ENCODE measurements at places on chromosomes 3 and 15.

GRCh38 chr3:56857178-56857577 is 55.4 kb upstream of the ARHGEF3 start:
- DNase-seq, result no peak

- no peak for DNase-seq
These were observed 668 bp downstream of the THRB start for GRCh38 chr3:24493746-24494617.

GRCh38 chr3:61990327-61991027 is 382.9 kb downstream of the FEZF2 start:
- DNase-seq, result no peak

GRCh38 chr3:1381647-1382036 is 288.8 kb downstream of the CNTN6 start:
- no peak for DNase-seq

- no peak for DNase-seq
These were observed 121.1 kb downstream of the PDCD6IP start for GRCh38 chr3:33919312-33920120.

- DNase-seq, result no peak
These were observed 24.9 kb upstream of the GABRA5 start for GRCh38 chr15:26841941-26842340.

DNA sequence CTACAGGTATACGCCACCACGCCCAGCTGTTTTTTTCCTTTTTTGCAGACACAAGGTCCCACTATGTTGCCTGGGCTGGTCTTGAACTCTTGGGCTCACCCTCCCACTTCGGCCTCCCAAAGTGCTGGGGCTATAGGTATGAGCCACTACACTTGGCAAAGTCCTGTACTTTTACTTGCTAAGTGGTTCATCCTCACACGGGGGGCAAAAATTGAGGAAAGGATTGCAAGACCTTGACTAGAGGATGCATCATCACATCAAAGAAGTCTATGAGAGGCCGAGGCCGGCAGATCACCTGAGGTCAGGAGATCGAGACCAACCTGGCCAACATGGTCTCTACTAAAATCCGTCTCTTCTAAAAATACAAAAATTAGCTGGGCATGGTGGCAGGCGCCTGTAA is 116.5 kb upstream of the FAM174B start:
- no peak for DNase-seq

GRCh38 chr3:133248389-133248788 is 151.5 kb upstream of the BFSP2 start:
- no peak for DNase-seq

DNA sequence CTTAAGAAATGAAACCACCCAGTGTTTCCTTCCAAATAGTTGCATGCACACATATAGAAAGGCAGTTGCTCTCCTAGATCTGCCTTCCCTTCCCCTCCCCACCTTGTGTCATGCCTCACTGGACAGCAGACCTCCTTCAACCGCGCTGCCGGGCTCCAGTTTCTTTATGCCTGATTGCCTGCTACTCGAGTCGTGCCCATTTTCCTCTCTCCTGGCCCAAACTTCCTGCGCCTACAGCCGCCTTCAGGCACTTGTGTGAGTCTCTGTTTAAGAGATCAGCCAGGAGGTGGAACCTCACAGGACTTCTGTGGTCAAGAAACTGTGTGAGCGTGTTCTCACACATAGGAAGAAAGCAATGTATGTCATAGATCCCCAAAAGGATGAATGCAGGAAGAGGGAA is 8.8 kb upstream of the FAM107A start:
- no peak for DNase-seq

DNA sequence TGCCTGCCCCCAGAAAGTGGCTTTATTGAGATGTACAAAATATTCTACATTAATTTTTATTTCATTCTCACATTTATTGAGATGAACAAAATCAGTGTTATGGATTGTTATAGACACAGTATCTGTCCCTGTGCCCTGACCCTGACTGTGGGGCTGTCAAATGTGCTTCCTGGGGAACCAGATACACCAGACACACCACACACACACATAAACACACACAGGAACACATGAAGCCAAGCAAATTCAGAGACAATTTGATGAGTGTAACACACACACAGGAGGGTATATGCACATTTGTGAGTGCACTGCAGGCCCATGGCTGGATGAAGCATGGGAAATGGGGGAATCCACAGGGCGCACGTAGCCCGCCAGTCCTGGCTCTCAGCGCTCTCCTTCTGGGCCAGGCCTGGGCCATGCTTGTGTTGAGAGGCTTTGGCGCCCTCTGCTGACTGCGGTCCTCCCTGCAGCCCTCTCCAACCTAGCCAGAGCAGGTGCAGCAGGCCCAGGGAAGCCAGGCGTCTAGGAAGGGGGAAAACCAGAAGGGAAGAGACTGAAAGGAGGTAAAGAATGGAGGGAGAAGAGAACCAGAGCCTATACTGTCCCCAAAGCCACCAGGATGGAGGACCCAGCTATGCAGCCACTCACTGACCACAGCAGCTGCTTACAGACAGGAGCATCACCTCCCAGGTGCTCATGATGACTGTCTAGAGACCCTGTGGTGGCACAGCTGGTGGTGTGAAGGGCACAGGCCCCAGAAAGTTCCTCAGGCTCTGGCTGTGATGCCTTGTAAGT is 18.0 kb upstream of the LOXL1 start:
- DNase-seq, result peak; percentile 62

GRCh38 chr15:72535911-72536310 is 61.8 kb downstream of the ARIH1 start:
- no peak for DNase-seq

DNA sequence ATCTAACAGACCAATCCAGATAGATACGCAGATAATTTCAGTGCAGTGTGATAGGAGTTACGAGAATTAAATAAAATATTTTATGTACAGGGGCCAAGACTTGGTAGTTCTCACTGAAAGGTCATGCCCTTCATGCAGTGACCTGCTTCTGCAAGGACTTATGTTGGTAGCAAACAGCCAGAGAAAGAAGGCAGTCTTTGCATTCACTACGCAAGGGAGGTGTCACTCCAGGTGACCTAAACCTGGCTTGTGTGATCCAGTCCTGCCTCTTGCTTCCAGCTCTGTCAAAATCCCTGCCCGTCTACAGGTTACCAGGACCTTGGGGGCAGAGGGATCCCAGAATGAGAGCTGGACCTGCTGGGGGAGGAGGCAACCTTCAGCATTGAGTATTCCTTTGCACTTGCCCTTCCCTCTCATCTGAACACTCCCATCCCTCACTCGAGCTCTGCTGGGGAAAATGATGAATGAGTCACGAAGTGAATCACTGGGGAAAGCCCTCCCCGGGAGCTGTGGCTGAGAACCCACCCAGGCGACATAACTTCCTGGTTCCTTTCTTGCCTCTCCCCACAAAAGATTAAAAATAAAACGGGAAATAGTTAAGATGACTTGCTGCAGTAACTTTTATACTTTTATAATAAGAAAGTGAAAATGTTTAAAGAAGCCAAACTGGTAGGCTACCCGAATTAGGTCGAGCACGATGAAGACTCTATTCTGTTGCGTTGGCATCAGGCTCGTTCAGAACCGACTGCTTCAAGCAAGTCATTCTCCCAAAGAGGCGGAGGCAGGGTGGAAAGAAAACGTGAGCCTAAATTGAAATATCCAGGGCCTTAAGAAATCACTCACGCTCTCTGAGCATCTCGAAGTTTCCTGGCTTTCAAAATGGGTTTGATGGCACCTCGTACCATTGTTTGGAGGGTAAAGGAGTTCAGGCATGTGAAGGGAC is 216.1 kb downstream of the SLCO3A1 start:
- DNase-seq, result peak; percentile 45

- no peak for DNase-seq
These were observed 26.2 kb downstream of the ATOSA start for GRCh38 chr15:52652984-52653383.

GRCh38 chr3:133643611-133644010 is 18.1 kb downstream of the TOPBP1 start:
- no peak for DNase-seq

DNA sequence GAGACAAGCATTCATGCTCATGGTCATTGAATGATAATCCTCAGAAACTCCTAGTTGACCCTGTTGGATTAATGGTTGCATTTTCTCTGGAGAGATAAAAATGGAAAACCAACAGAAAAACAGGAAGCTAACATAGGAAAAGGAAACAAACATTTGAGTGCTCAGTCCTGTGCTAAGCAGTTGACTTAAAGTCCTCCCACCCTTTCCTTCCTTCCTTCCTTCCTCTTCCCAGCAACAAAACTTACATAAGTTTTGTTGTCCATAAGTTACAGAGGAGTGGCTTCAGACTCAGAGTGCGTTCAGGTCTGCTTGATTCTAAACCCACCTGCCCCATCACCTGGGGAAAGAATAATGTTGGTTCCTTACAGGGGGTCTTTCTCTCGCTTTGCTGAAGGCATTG is 163.8 kb upstream of the RGMA start:
- no peak for DNase-seq

DNA sequence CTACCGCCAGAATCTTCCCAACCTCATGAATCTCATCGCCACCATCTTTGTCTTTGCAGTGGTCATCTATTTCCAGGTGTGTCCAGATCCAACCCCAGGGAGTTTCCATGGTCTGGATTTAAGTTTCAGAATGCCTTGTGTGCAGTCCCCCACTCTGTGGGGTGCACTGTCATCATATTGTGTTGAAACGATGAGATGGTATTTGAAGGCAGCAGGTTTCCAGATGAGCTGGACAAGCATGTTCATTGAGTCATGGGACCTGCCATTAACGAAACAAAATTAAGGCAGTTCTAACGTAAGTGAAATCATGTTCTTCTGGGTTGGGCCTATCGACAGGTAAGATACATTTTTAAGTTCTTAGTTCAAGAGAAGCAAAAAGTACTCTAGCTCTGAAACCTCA is 12.7 kb downstream of the SEC61A1 start:
- DNase-seq, result no peak

- no peak for DNase-seq
These were observed 7.7 kb downstream of the SLC6A6 start for GRCh38 chr3:14410106-14410502.

- no peak for DNase-seq
These were observed 13.3 kb downstream of the RARB start for GRCh38 chr3:25441234-25441856.

DNA sequence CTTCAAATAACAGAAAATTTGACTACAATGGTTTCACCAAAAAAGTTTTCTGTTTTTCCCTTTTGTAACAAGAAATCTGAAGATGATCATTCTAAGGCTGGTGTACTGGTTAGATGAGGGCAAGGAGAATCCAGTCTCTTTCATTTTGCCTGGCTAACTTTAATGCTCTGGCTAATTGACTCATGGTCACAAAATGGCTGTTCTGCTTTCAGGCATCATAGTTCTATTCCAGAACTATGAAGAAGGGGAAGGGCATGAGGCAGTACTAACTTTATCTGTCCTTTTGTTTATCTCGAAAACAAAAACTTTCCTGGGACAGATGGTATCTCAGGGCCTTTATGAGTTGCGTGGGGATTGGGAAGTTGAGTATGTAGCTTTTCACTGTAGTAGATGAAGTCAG is 50.4 kb downstream of the SLC25A26 start:
- DNase-seq, result no peak

GRCh38 chr15:28100516-28101195 is 1.5 kb upstream of the OCA2 start:
- DNase-seq, result no peak

DNA sequence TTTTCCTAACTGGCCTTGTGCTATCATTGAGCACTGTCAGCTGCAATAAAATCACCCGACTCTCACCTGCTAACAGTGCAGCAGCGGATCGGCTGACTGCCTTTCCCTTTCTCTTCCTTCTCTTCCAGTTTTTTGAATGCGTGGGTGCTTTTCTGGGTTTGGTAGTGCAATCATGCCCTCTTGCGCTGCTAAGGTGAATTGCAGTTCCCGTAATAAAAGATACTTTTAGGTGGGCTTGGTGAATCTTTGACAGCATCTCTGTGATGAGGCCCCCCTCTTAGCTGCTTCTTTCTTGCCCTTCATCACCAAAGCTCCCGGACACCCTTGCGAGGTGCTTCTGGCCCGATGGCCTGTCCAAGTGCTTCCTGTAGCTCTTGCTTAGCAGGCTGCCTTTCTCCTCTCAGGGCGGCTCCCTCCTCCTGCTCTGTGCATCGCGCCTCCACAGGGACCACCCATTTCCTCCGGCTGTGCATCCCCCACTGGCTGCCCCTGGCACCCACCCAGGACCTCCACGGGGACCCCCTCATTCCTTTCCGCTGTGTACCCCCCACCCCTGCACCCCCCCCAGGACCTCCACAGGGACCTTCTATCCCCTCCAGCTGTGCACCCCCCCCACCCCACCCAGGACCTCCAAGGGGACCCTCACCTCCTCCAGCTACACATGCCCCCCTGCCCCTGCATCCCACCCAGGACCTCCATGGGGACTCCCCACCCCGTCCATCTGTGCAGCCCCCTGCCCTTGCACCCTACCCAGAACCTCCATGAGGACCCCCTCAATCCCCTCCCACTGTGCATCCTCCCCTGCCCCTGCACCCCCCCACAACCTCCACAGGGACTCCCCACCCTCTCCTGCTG is 50.8 kb upstream of the RPL32 start:
- no peak for DNase-seq

DNA sequence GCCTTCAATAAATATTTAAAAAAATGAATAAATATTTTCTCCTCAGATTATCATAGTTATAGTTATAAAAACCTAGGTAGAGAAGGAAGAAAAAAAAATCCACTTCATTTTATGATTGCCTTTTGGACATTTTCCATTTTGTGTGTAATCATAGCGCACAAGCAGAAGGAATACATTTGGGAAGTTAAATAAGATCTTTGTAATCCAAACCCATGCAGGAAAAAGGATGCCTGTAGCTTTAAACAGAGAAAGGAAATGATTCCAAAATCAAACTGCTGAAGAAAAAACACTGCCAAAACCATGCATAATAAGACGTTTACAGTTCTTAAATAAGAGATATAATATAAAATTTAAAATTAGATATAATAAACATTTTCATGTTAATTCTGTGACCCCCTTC is 7.4 kb upstream of the CCDC54 start:
- no peak for DNase-seq

DNA sequence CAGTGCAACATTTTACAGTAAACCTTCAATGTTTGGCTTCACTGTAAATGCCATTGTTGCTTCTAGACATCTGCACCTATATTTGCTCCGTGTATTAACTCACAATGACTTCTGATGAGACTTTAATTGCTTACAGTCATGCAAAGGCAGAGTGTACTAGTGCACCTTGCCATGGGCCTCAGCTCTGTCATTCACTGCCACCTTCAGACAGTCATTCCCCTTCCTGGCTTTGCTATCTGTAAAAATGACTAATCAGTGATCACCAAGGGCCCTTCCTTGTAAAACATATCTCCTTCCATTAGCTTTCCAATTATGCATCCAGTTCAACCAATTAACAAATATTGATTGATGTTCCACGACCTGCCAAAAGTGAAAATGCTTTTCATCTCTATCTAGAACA is 120.3 kb downstream of the ARRDC4 start:
- no peak for DNase-seq

GRCh38 chr3:127035677-127036076 is 52.8 kb downstream of the PLXNA1 start:
- no peak for DNase-seq

DNA sequence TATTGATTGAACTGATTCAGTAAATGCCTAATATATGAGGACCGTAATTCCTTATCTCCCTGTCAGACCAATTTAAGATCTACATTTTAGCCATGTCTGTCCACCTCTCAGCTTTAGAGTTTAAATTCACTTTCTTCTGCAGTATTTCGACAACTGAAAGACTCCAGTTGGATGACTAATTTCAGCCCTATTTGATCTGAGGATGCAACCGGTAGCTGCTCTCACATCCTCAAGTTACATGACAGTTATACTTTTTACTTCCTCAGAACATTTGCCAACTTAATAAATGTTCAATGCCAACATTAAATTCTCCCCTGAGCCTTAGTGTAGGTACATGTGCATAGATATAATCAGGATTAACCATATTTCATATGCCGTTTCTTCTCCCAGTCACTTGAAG is 2.5 kb upstream of the HHLA2 start:
- DNase-seq, result no peak
